ENCODE measurements at places on chromosomes 12 and 14. TPM values are rescaled to one million over a fixed set of nuclear protein-coding genes. Genes with fewer than 3 reads are reported as not detected.

- H3K36me3 ChIP-seq = peaks cover 2% of the 10 kb centered on the region
- no peaks in the 10 kb centered on the region for H3K27me3 ChIP-seq
- H3K4me3 ChIP-seq = peak overlapping the region; percentile 91
Measured at GRCh38 chr12:95548056-95548538, 3.2 kb downstream of the USP44 start.

- H3K4me3 ChIP-seq = no peak overlapping the region
- DNase-seq = no peak
- no peaks in the 10 kb centered on the region for H3K36me3 ChIP-seq
- no peaks in the 10 kb centered on the region for H3K27me3 ChIP-seq
Measured at GRCh38 chr12:26891704-26892103, 46.1 kb downstream of the INTS13 start.

DNA sequence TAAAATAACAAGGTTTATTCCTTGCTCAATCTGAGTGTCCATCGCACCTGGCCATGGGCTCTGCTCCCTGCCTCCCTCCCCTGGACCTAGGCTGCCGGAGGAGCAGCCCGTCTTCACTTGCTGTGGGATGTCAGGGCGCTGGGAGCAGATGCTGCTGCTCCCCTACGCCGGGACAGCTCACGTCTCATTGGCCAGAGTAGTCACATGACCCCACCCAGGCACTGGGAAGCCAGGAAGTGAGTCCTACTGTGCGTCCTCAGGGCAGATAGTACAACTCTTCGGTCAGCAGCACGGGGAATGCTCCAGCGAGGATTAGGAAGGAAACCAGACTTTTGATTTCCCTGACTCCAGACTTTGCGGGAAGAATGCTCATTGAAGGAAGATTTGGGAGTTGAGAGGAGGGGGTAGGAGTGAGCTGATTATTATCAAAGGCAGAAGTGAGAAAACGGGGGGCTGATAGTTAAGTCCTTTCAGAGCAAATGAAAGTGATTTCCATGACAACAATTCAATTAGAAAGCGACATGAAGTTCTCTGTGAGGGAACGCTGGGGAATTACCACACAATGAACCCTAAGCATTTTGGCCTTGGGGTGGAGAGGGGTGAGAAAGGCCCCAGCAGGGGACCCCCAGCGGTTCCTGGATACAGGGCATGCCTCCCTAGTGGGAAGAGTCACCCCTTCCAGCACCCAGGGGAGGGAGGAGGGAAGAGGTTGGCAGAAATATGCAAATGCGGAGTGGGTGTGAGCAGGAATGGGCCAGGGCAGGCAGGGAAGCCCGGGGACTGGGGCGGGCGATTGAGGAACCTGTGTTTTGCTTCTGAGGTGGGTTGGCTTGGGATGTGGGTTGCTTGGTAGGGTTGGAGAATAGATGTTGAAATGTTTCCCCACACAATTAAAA, 215.5 kb downstream of the AACS start:
- no peak for DNase-seq
- H3K27me3 ChIP-seq = peaks cover 7% of the 10 kb centered on the region
- no peaks in the 10 kb centered on the region for H3K36me3 ChIP-seq
- no peak overlapping the region for H3K4me3 ChIP-seq
- H3K27ac ChIP-seq = no peak overlapping the region

DNA sequence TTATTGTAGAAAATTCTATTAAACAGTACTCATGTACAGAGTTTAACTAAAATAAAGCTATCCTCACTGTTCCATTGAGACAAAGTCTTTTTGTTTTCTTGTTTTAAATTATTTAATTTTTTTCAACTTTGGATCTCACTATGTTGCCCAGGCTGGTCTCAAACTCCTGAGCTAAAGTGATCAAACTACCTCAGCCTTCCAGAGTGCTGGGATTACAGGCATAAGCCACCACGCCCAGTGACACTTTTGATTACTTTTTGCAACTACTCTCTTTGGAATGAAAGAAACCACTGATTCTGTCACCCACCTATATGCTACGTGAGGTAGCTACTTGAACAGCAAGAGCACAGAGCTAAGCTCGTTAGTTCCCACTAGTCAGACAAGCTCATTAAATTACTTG, 17.1 kb downstream of the ZFC3H1 start:
- H3K4me3 ChIP-seq = no peak overlapping the region
- no peak for DNase-seq
- peaks cover 19% of the 10 kb centered on the region for H3K4me1 ChIP-seq
- no peak overlapping the region for H3K27ac ChIP-seq
- no peaks in the 10 kb centered on the region for H3K27me3 ChIP-seq

GRCh38 chr14:41360126-41360525, 246.6 kb upstream of the LRFN5 start:
- no peak for DNase-seq
- H3K27ac ChIP-seq = no peak overlapping the region
- no peak overlapping the region for H3K4me3 ChIP-seq
- H3K27me3 ChIP-seq = no peaks in the 10 kb centered on the region

- H3K36me3 ChIP-seq = no peaks in the 10 kb centered on the region
- no peak overlapping the region for H3K4me3 ChIP-seq
- H3K27ac ChIP-seq = no peak overlapping the region
- no peak for DNase-seq
Measured at GRCh38 chr12:6306599-6307220, 3.8 kb upstream of the PLEKHG6 start.

DNA sequence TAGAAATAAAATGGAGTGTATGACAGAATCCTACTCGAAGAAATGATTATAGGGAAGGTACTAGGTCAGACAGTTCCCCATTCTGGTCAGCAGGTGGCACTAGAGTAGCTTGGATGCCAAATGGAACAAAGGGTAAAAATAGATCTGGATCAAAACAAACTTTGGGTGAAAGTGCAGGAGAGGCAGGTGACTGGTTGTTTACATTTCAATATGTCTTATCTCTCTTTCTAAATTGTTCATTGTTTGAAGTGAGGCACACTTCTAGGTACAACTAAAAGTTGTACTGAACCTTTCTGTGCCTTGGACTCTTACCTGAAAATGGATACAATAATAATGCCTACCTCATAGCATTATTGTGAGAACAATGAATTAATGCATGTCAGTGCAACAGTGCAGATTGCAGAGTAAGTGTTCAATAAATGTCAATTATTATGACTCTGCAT, 62.0 kb upstream of the OSBPL8 start:
- peaks cover 3% of the 10 kb centered on the region for H3K4me1 ChIP-seq
- no peak overlapping the region for H3K27ac ChIP-seq
- H3K27me3 ChIP-seq = no peaks in the 10 kb centered on the region
- H3K4me3 ChIP-seq = no peak overlapping the region
- no peaks in the 10 kb centered on the region for H3K36me3 ChIP-seq
- DNase-seq = no peak

DNA sequence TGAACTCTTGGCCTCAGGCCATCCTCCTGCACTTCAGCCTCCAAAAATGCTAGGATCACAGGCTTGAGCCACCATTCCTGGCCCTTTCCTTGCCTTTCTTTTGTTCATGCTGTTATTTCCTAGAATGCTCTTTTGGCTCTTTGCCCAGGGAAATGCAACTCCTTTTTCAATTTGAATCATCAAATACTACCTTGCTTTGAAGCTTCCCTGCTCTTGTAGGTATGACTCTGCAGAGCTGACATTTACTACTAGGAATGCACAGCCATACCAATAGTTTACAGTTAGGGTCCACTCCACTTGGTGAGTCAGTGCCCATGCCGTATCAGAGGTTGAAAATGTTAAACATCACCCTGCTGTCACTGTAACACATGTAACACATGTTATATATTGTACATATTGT, 107.0 kb upstream of the CRY1 start:
- H3K36me3 ChIP-seq = no peaks in the 10 kb centered on the region
- H3K27me3 ChIP-seq = peaks cover 10% of the 10 kb centered on the region
- DNase-seq = no peak
- H3K4me1 ChIP-seq = no peaks in the 10 kb centered on the region
- no peak overlapping the region for H3K27ac ChIP-seq

DNA sequence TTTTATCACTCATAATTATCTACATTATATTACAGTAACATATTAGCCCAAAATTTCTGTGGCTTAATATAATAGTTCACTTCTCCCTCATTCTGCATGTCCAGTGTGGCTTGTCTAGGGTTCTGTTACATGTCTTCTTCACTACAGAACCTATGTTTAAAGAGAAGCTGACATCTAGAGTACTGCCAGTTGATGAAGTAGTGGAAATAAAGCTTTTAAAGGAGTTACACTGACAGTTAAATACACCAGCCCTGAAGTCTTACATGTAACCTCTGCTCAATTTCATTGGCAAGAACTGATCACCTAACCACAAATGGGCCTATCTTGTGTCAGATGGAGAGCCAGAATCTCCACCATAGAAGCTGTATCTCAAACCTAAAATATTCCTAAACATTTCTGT, 32.9 kb downstream of the RPS6KA5 start:
- H3K4me3 ChIP-seq = no peak overlapping the region
- no peak for DNase-seq
- no peak overlapping the region for H3K27ac ChIP-seq
- no peaks in the 10 kb centered on the region for H3K27me3 ChIP-seq

GRCh38 chr14:61219673-61220072, 61.5 kb downstream of the TMEM30B start:
- H3K36me3 ChIP-seq = no peaks in the 10 kb centered on the region
- no peak for DNase-seq
- H3K27ac ChIP-seq = no peak overlapping the region
- H3K27me3 ChIP-seq = peaks cover 30% of the 10 kb centered on the region

- H3K27me3 ChIP-seq = no peaks in the 10 kb centered on the region
- H3K4me3 ChIP-seq = no peak overlapping the region
- peaks cover 23% of the 10 kb centered on the region for H3K36me3 ChIP-seq
- no peak for DNase-seq
- H3K27ac ChIP-seq = no peak overlapping the region
Measured at GRCh38 chr14:53032161-53032803, 81.4 kb upstream of the FERMT2 start.

DNA sequence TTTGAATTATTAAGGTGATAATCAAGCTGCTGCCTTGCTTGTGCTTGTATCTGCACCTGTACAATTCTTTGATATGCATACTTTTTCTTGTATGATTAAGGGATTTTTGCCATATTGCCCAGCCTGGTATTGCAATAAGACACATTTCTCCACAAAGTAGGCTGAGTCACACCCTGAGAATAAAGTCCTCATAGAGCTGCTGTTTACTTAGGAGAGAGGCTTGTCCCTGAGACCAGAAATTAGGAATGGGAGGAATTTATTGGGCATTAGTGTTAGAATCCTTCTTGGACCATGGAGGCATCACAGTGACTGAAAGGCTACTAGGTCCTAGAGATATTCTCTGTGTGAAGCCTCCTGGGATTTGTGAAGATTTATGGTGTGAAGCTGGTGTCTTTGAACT, 506.8 kb upstream of the FBXO33 start:
- no peaks in the 10 kb centered on the region for H3K27me3 ChIP-seq
- H3K27ac ChIP-seq = no peak overlapping the region
- H3K4me3 ChIP-seq = no peak overlapping the region
- DNase-seq = no peak

The ERBB3 gene
- not detected for total RNA-seq

The TROAP gene
- 3.1 TPM for total RNA-seq
